NCI-H187 (cell line): ENCODE measurements at places on chromosomes 16 and 17.

- no peak for DNase-seq
Measured at GRCh38 chr16:60246086-60246485, 1512.0 kb upstream of the GOT2 start.

GRCh38 chr16:69176033-69176800, 10.7 kb upstream of the SNTB2 start:
- no peak for DNase-seq

DNA sequence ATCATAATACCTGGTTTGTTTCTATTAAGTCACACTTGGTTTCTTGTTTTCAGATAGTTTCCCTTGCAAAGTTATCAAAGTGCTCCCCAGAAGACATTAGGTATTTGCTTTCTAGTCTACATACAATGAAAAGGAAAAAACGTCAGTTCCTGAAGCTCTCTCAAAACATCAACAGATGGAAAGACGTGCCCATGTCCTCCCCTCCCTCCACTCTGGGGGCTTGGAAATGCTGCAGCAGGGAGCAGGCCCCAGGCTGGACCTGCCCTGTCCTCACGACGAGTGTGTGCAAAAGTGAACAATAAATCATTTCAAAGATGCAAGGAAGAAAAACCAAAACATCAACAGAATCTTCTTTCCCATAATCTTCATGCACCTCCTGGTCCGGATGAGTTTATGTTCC, 118.5 kb downstream of the USP22 start:
- no peak for DNase-seq

DNA sequence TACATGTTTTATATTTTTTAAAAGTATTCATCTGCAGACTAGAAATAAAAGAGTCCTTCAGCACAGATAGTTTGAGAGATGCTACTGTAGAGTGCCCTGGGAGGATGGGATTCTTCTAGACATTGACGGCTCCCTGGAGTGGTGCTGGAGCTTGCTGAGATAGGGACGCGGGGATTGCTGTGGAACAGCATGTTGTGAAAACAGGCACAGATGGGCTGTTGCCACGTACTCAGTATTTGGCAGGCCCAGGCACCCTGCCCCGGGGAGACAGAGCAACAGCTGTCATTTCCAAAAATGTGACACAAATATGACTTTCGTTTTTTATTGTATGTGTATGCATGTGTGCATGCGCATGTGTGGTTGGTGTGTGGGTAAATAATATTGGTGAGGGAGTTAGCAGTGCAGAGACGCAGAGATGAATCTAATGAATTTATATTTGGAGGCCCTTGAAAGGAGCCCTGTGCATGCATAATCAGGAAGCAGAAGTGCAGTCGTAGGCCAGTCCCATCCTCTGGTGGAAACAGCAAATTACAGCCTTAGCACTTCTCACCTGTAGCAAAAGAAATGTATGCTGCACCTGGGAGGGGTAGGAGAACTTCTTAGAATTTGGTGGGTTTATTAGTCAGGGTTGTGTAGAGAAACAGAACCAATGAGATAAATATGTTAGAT, 6.2 kb upstream of the ABCA8 start:
- DNase-seq: no peak

DNA sequence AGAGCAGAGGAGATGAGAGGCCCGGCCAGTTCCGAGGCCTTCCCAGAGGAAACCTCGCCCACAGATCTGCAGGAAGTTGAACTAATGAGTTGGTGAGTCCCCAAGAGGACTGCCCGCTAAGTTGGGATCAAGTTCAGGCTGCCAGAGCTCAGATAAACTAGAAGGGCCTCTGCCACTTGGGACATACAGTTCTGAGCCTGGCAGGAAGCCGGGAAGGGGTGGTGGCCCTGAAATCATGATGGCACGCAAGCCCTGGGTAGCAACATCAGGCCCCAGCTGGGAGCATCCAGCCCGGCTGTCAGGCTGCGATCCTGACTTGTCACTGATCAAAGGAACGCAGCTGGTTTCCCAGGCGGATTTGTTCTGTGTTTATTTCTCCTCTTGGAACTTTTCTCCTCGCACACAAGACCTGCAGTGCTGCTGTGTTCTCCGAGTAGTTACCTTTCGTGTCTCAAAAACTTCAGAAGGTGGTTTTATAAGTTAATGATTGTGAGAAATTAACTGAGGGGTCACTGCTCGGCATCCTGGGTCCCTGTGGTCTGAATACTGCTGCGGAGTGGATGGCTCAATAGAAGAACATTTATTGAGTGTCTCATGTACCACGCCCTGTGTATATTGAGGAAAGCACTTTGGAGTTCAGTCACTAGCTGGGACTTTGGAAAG, 8.0 kb upstream of the WFDC1 start:
- DNase-seq: no peak

DNA sequence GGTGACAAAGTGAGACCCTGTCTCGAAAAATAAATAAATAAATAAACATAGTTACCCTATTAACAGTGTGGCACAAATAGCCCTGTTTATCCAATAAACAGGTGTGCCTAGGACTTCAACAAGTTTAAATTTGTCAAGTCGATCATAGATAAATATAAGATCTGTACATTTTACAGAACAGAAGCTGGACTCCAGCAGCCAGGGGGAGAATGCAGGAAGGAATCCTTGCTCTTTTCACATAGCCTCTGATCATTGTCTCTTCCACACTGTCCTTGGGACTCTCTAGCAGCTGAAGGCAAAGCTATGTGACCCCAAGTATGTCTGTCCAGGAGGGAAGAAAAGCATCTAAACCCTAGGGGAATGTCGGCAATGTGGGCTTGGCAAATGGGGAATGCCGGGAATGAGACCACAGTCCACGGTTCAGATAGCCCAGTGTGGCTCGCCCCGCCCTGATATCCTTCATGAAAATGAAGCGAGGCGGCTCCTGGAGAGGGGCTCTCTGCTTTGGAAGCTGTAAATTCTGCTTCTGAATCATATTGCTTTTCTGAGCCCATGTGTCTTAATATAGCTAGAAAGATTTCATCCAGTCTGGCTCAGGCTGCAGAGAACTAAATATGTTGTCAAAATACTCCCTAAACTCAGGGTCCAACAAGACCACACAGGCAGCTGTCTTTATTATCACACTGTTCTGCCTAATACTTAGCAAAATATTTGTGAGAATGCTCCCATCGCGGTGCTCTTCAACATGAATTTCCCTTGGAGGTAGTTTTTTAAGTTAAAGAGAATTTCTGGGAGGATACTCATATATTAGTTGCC, 24.9 kb upstream of the GRB2 start:
- no peak for DNase-seq

- DNase-seq: no peak
Measured at GRCh38 chr17:44906010-44906646, 6.9 kb upstream of the EFTUD2 start.

- no peak for DNase-seq
Measured at GRCh38 chr16:19831678-19832077, 53.0 kb downstream of the GPRC5B start.

DNA sequence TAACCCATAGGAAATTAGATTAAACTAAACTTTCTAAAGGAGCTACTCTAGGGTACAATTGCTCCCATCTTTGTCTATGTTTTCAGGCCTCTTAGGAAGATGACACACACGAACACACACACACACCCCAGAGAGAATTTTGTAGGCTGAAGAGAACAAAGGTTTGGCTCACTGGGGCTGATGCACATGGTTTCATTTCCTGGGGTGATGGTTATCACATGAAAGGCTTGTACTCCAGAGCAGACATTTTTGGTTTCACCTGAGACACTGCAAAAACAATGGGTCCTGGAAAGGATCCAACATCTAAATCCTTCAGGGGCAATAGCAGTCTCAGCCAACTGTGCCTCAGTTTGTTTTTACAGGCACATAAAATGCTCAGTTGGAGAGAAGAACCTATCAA, 62.8 kb downstream of the GRB7 start:
- no peak for DNase-seq

DNA sequence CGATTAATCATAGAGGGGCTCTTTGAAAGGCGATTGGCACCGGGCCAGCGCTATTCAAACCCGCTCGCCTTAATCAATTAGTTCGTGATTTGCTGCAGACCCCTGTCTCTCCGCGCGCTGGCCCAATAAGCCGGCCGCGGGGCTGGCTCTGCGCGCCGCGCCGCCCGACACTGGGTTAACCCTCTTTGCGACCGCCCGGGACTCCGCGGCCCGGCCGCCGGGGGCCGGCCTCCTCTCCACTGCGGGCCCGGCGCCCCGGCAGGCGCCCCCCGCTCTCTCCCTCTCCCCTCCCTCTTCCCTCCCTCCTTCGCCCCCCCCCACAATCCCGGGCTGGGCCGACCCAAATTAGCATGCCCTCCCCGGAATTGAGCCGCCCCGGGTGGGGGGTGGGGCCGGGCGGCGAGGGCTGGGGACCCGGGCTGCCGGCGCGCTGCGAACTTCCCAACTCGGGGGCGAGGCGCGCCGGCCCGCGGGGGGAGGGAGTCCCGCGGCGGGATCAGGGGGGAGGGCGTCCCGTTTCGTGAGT, 428 bp upstream of the SALL1 start:
- no peak for DNase-seq

GRCh38 chr17:37028040-37028439, 79.3 kb downstream of the AATF start:
- no peak for DNase-seq

- no peak for DNase-seq
Measured at GRCh38 chr16:11673091-11674000, 5.1 kb downstream of the SNN start.

DNA sequence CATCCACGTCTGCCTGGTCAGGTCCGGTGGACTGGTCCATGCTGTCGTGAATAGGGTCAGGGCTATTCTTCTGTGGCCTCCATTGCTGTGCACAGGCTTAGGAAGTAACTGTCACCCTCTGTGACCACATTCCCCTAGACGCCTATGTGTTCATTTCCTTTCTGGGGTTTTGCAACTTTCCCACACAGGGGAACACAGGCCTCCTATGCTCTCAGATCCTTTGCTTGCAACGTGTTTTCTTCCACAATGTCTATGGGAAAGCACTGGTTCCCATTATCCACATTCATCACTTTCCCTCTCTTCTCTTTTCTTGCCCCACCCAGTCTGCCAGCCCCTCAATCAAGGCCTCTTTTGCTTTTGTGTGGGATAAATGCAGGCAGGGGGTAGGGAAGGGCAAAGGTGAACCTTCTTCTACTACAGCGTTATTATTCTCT, 43.2 kb upstream of the DNAJA2 start:
- no peak for DNase-seq

DNA sequence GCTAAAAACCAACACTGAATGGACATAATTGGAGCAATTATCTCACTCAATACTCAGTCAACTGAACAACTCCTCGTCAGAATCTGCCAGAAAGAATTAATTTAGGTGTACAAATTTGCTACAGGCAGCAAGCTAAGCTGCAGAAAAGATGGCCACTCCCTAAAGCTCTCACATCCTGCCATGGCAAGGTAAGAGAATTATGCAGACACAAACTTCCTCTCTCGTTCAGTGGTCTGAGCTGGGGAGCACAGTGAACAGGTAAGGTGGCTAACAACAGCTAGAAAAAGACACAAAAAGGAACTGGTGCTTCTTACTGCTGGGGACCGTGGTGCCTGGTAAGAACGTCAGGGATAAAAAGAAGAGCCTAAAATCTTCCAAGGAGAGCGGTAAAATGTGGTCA, 74.9 kb upstream of the BCAR1 start:
- no peak for DNase-seq

- DNase-seq: no peak
Measured at GRCh38 chr17:15090533-15090932, 174.6 kb downstream of the PMP22 start.

- no peak for DNase-seq
Measured at GRCh38 chr16:67613808-67614207, 31.1 kb upstream of the CARMIL2 start.

DNA sequence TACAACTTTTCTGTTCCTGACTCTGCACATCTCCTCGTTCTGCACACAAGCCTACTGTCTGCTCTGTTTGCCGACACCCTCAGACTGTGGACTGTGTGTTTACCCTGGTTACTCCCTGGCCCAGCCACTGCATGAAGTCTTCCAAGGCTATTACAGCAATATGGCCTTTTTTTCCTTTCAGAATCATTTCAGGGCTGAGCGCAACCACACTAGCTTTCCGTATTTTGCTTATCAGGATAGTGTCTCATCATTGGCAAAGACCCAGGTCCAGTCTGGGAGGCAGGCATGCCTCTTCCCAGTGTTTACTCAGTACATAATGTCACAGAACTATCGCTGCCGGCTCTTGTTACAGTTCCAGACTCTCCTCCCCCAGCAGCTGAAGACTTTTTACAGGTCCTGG, 10.1 kb downstream of the DNAH9 start:
- DNase-seq: no peak

GRCh38 chr16:13021996-13022395, 120.6 kb downstream of the SHISA9 start:
- no peak for DNase-seq

DNA sequence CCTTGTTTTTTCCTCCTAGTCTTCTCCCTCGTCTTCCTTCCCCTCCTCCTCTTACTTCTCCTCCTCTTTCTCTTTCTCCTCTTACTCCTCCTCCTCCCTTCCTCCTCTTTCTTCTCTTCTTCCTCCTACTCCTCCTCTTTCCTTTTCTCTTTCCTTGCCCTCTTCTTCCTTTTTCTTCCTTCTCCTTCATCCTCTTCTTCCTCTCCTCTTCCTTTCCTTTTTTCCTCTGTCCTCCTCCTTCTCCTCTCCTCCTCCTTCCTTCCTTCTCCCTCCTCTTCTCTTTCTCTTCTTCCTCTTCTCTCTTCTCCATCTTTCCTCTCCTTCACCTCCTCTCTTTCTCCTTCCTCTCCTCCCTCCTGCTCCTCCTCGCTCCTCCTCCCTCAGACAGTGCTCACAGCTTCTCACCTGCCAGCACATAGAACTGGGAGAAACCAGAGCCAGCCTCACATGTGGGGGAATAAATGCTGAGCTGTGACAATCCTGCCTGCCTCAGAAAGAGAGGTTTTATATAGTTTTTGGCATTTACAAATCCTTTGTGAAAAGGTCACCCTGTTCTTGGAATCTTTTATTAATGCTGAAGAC, 84.3 kb upstream of the NLRP1 start:
- no peak for DNase-seq

DNA sequence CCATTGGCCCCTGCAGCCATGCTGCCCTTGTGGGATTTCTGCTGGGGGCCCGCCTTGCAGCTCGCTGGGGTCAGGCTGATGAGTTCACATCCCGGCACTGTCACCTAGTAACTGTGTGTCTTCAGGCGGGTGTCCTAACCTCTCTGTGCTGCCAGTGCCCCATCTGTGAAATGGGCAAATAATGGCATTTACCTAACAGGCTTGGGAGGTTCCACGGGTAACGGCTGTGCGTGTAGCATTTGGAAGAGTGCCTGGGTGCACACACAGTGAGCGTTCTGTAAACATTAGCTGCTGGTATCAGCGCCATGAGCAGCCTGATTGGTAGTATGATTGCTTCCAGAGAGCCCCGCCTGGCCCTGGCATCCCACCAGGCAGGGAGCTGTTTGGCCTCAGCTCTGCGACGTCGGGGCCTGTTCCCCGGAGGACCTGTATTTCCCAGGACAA, 167.3 kb upstream of the GSE1 start:
- DNase-seq: no peak

DNA sequence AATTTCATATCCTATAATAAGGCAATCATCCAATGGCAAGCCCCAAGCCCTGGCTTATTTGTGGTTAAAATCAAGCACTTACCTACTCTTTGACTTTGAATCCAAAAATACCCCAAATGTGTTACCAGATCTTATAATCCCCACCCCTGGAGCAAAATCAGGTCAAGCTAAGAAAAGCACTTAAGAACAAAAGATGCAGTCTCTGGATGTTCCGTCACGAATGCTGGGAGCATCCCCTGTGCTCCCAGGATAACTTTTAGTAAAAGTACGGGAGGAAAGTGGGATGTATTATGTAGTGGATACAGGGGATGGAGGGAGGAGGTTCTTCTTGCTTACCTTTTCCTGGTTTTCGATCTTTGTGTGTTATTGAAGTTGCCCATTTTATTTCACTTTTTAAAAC, 29.5 kb downstream of the SHISA9 start:
- DNase-seq: no peak

GRCh38 chr16:31484491-31485171, 1.7 kb downstream of the SLC5A2 start:
- no peak for DNase-seq
